ENCODE measurements at places on chromosomes 13 and 19.

- no peak for DNase-seq
These were observed 16.4 kb downstream of the FPR3 start for GRCh38 chr19:51811344-51811743.

GRCh38 chr13:53266757-53267156 lies 238.1 kb downstream of the OLFM4 start:
- DNase-seq = no peak

GRCh38 chr19:37933937-37934358 lies 26.9 kb downstream of the SIPA1L3 start:
- DNase-seq = no peak

DNA sequence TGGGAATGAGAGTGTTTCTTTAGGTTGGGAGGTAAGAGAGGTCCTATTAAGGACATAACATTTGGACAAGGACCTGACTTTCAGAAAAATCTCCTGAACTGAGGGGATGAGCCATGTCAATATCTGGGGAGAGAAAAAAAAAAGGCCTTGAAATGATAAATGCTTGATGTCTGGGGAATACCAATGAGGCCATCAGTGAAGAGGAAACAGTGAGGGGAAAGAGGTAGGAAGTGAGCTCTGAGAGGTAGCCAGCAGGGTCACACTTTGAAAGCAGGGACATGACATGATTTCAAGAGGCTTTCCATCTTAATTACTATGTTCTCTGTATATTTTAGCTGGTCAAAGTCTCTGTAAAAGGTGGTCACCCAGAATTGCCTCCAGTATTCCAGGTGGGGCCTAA lies 9.9 kb upstream of the UBE2L5 start:
- no peak for DNase-seq

DNA sequence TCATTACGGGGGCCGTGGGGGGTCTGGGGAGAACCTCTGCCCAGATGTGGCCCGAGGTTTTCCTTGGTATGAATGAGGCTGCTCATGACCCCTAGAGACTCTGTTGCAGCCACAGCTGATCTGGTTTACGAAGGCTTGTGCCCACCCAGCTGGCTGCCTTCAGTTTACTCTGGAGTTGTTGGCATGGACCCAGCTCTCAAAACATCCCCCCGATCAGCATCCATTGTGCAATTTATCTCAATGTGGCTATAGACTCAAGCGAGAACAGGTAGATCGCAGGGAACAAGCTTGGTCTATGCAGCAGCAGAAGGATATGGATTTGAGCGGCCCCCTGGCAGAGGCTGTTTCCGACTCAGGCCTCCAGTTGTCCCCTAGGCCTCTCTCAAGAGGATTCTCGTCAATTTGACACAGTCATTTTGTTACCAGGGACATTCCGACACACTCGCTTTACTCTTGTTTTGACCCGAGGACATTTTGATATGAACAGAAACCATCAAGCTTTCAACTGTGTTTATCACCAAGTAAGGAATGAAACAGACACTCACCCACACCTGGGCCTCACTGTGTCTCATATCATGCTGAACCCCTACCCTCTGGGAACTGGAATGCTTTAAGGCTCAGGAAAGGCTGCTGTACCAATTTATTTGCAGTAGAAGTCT lies 161.5 kb downstream of the KATNAL1 start:
- DNase-seq = no peak

DNA sequence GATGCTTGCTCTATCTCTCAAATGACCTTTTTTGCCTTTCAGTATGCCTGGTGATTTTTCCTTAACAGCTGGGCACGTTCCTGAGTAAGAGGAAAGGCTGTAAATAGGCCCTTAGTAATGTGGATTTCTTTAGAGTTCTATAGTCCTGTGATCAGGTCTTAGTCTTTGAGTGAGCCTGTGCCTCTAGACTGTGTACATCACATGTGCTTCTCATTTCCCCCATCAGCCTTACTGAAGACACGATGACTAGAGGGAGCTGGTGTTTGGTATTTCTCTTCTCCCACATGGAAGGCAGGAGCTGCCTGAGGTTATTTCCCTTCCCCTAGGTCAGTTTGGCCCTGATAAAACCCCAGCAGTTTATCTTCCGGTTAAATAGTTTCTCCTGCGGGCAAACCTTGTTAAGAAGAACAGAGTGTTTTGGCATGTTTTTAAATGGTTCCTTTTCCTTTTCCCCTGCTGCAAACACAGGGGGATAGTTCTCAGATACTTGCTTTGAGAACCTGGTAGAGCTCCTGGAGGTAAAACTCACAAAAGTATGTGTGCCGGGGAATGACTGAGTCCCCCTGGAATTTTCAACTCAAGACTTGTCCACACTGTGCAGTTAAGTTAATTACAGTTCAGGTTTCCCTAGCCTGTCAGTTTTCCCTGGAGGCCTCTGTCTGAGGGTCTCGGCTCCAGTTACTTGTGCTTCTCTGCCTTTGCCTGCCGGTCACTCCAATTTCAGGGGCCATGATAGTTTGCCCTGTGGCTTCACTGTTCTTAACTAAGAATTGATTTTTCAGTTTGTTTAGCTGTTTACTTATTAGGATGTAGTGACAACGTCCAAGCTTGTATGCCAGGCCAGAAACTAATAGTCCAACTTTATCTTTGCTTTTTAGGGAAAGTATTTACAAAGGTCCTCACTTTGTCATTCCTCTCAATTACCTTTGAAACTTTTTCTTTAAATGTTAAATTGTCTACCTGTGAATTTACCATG lies 94.4 kb downstream of the URI1 start:
- DNase-seq = no peak

GRCh38 chr13:93771782-93772181 lies 545.2 kb downstream of the GPC6 start:
- DNase-seq = no peak

DNA sequence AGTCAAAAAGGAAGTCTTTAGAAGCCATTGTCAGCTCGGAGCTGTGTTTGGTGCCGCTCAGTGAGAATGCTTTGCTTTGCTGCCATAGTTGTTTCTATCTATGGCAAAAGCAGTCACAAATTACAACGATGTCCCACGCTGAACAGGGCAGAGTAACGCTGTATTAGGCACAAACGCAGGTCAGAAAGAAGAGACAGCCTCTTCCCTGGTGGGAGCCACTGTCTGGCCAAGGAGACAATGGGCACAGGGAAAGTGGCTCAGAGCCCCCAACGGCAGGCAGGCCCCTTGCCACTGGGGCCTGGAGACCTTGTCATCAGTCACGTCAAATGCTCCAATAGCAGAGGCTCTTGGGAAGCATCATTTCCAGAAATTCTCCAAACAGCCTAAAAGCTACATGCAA lies 244.2 kb downstream of the TEX29 start:
- no peak for DNase-seq

GRCh38 chr19:13952931-13953531 lies 722 bp downstream of the DCAF15 start:
- DNase-seq = no peak

DNA sequence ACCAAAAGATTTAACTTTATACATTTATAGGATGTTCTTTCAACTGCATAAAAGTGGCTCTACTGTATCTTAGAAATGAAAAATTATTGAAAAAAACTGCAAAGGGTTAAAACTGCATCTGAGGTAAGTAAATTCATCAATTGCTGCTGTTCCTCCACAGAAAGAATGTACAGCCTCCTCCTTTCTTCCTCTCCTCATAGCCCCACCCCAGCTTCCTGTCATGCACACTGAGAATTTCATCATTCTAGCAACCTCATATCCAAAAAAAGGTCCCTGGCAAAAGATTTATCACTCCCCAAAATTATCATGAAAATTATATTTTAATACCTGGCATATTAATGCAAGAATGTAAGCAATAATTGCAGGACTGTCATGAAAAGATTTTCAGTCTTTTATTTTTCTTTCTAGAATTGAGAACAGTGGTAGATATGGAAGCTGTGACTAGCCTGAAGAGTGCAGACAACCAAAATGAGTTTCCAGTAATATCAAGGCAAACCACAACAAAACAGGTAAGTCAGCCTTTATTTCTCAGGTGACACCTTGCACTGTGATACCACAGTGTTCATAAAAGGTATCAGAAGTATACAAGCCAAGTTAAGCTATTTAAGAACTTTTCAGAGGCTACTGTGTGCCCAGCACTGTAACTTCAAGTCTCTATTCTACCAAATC lies 110.8 kb downstream of the SUCLA2 start:
- no peak for DNase-seq

GRCh38 chr19:55284405-55285058 lies 735 bp downstream of the BRSK1 start:
- no peak for DNase-seq

DNA sequence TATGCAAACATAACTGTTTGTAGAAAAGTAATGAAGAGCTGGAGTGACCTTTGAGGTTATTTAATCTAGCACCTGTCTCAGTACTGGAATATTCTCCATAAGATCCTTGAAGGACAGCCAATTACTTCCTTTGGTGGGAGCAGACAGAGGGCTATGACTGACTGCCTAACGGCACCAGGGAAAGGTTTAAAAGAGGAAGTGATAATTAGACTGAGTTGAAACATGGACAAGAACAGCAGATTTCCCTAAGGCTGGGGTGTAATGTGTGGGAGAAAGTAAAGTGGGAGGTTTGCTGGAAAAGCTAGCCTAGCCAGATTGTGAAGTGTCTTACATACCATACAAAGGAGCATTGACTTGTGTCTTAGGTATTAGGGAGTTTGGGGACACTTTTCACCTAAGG lies 191.3 kb upstream of the PCDH9 start:
- DNase-seq = no peak

DNA sequence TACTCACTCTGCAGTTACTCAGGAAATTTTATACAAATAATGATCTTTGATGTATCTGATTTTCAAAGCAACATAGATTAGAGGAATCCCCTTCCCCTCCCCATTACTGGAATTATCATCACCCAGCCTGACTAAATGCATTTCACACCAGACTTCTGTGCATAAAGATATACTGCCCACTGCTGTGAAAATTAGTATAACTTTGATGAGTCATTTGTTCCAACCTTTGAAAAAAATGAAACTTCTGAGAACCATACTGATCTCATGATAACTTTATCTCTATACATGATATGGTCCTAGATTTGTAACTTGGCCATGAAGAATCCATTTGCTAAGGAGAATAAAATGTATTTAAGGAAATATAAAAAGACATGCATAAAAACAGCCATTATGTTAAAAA lies 63.9 kb downstream of the GPC6 start:
- no peak for DNase-seq

GRCh38 chr13:51923983-51924539 lies 62.3 kb downstream of the CCDC70 start:
- DNase-seq = no peak

- no peak for DNase-seq
These were observed 109.6 kb downstream of the VWA8 start for GRCh38 chr13:41851351-41851750.

DNA sequence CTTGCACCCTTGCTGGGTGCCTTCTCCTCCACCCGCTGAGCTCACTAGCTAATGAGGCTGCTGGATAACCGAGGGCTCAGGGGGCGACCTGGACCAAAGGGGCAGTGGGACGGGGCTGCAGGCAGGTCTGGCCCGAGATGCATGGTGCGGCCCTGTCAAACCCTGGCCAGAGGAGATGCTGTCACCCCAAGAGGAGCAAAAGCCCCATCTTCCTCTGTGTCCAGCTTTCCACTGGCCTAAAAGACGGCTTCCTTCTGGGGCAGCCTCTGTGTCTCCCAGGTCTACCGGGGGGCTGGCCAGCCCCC lies 261.8 kb downstream of the TBC1D4 start:
- no peak for DNase-seq

DNA sequence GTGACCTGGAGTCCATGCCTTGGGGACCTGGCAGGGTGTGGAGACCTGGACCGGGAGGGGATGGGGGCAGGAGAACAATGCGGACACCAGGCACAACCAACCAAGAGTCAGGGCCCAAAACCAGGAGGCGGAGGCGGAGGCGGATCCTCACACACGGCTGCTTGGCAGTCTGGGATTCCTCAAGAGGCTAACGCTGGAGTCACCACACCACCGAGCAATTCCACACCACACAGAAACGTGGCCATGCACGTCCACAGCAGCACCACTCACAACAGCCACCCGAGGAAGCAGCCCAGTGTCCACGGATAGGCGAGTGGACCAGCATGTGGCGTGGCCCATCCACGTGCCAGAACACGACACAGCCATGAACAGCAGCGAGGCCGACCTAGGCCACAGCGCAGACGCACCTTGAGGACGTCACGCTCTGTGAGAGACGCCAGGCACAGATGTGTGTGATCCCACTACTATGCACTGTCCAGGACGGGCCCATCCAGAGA lies 17.7 kb downstream of the SBNO2 start:
- no peak for DNase-seq

GRCh38 chr13:65553096-65553727 lies 1676.9 kb downstream of the PCDH9 start:
- DNase-seq = no peak

- no peak for DNase-seq
These were observed 534.7 kb downstream of the KLF12 start for GRCh38 chr13:73599232-73600128.

DNA sequence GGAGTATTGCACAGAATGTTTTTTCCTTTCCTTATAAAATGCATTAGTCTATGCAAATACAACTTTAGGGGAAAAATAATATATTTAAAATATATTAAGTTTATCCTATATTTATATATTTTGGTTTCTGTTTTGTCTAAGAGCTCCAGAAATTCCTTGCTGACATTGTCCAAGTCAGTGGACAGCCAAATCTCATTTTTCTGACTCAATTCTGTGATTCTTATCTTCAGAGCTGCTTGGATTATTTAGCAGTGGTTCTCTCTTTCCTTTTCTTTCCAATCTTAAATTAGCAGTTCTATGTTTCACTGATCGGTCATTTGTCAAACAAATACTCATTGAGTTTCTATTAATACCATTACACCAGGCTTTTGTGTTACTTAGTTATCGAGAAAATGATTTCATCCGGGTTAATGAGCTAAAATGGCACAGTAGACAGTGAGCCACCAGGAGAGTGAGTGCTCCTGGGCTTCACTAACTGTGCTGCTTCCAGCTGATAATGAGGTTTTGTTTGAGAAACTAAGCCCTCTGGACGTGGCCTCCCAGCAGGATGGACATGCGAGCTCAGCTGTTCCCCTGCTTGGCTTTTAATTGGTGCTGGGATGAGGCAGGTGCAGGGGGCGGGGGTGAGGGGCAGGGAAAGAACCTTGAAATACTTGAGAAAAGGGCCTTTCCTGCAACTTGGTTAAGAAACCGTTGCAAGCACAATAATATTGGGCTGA lies 44.0 kb downstream of the ATP11A start:
- no peak for DNase-seq

DNA sequence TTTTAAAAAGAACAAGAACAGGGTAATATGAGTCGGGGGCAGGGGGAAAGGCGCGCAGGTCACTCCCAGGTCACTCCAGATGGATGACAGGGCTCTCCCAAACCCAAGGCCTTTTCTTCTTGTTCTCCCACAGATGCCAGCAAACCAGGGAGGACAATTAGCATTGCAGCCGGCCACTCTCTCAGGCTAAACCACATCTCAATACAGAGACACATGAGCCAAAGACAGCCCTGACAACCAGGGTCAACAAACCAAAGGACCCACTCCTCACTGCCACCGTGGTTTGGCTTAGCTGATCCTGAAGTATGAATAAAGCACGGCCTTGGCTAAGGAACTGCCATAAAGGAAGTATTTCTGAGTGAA lies 47.3 kb downstream of the LATS2 start:
- DNase-seq = no peak

Data from KG1 (cell line).